AG20443 (cell line): ENCODE measurements at places on chromosomes 1 and 21.
A peak's percentile ranks its signal among the peaks of the same experiment; 100 is the strongest.

- DNase-seq: peak; percentile 84
Measured at GRCh38 chr1:151024540-151025146, 11.7 kb upstream of the BNIPL start.

DNA sequence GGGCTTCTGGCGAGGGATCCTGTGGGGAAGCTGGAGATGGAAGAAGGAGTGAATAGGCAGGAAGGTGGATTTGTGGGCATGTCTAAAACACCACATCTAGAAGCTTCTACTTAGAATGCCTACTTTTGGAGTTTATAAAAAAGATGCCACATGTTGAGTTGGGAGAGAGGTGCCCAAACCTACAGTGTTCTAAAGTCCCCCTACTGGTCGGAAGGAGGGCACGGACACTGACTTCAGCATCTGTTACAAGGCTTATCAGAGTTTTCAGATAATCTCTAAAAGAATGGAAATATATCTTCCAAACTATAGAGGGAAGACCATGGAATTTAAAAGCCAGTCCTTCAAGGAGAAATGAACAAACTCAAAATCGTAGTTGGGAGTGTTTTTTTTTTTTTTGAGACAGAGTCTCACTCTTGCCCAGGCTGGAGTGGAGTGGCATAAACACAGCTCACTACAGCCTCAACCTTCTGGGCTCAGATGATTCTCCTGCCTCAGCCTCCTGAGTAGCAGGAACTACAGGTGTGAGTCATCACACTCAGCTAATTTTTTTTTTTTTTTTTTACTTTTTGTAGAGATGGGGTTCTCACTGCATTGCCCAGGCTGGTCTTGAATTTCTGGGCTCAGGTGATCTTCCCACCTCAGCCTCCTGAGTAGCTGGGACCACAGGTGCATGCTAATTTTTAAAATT, 14.8 kb downstream of the IBA57 start:
- DNase-seq: no peak

GRCh38 chr1:39183503-39184353, 20.8 kb upstream of the MACF1 start:
- DNase-seq: peak; percentile 33

GRCh38 chr1:85681087-85681486, 27.1 kb downstream of the ZNHIT6 start:
- DNase-seq: peak; percentile 44

DNA sequence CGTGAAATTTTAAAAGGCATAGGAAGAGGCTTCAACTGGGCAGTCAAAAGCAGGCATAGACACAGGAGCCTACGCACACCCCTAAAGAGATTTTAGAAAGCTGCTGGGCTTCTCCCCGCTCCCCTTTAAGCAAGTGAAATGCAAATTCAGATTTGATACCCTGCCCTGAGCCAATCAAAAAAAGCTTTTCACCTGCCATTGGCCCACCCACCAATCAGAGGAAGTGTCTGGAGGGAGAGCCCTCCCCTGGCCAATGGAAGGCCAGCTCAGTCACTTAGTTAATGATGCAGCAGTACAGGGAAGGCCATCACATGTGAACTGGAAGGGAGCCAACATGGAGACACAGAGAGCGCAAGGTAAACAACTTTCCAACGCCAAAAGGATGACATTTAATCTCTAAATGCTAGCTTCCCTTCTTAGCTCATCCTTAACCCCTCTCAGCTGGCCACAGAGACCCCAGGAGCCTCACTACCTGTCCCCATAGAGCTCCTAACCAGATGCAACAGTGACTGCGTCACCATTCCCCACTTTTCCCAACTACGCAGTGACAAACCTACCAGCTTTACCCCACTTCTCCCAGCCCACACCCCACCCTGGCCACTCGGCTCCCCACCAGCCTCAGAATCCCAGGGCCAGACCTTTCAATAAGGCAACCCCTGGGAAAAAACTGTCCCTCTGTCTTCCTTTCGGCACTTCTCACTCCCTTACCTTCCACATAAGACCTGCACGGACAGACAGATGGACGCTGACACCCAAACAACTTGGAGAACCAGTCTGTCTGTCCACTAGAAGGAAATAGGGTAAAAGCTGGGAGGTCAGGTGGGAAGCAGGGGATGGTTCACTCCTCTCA, 71.0 kb downstream of the CD46 start:
- DNase-seq: peak; percentile 88

DNA sequence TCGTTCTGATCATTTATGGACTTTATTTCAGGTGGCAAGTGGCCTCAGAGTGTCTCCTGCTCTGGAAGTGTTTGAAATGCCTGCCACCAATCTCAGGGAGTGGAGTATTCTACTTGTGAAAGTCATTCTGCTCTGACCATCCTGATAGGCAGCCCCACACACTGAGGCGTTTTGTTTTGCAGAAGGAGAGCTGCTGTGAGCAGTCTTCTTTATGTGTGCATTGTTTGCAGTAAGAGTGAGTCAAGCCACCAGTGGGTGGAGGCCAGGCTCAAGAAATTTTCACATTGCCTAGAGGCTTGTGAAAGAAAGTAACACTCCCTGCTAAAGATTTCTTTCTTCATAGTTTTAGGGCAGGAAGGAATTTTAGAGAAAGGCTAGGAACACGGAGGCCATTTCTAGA, 204.4 kb downstream of the SLC35F3 start:
- peak; percentile 34 for DNase-seq

DNA sequence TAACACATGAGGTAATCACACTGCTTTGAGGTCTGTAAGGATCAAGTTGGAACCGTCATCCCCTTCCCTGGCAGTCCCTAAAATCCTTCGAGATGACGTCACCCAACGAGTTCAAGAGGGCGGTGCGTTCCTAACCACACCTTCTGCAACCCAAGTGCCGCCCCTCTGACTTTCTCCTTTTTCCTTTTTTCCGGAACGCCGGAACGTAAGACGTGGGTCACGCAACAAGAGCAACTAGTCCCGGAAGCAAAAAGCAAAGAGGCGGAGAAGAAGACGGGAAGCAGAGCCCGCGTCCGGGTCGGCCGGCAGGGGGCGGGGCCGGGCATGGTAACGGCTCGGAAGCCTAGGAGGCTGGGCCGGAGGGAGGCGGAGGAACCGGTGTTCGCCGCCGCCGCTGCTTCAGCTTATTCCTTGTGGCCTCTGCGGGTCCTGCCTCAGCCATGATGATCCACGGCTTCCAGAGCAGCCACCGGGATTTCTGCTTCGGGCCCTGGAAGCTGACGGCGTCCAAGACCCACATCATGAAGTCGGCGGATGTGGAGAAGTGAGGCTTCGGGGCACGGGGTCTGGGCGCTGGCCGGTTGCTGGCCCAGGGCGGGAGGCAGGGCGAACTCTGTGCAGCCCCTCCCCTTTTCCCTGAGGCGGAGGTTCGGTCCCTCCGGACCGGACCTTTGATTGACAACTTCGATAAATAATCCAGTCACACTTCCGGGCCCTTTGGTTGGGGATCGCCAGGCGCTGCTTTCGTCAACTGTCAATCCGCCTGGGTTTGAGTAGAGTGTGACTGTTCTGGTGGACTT, at the start of gene TIPRL:
Gene TIPRL (plus strand): TSS at position 325 of the 800 bp plus-strand sequence. CDS start 116 bp downstream, at position 441.
- peak; percentile 97 for DNase-seq

- peak; percentile 37 for DNase-seq
Measured at GRCh38 chr1:153728305-153729066, 636 bp downstream of the INTS3 start.

- DNase-seq: no peak
Measured at GRCh38 chr1:234222561-234223280, 150.5 kb upstream of the COA6 start.

DNA sequence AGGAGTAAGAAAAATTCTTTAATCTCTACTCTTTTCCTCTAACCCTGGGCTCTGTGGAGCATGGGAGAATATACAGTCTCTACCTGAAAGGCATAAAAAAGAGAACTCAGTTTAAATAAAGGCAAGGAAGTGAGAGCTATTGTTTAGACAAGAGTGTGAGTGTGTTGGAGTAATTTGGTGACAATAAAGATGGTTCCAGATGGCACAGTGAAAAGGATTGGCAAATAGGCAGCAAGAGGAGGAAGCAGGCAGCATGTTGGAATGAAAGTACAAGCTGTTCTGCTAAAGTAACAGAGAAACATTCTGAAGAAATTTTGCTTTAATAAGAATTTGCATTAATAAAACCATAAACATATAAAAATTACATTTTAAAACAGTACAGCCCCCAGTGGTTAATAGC, 163.4 kb downstream of the DNM3 start:
- DNase-seq: no peak

GRCh38 chr1:245870698-245871097, 636.4 kb downstream of the SMYD3 start:
- DNase-seq: no peak

- DNase-seq: no peak
Measured at GRCh38 chr1:162663086-162663485, 30.8 kb downstream of the DDR2 start.

DNA sequence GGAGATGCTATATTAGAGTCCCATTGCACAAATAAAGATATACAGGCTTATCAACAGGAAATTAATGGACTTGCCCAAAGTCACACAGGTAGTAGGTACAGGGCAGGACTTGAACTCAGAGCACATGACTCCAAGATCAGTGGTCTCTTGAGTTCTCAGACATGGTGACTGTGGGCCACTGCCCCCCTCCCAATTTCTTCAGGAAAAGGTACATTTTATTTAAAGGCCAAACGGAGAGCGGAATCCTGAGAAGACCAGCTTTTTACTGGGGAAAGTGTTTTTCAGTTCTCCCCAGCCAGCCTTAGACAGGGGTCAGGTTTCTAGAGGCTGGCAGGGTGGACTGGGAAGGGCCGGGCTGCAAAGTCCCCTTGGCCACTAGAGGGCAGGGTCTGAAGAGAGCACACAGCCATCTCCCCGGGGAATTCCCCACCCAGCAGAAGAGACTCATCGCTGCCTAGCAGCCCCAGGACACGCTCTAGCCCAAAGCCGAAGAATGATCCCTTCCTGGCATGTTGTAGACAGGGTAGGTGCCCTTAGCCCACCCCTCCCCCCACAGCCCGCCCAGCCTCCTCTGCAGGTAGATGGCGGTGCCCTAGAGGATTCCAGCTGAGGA, 29.7 kb downstream of the ACP6 start:
- DNase-seq: peak; percentile 78

DNA sequence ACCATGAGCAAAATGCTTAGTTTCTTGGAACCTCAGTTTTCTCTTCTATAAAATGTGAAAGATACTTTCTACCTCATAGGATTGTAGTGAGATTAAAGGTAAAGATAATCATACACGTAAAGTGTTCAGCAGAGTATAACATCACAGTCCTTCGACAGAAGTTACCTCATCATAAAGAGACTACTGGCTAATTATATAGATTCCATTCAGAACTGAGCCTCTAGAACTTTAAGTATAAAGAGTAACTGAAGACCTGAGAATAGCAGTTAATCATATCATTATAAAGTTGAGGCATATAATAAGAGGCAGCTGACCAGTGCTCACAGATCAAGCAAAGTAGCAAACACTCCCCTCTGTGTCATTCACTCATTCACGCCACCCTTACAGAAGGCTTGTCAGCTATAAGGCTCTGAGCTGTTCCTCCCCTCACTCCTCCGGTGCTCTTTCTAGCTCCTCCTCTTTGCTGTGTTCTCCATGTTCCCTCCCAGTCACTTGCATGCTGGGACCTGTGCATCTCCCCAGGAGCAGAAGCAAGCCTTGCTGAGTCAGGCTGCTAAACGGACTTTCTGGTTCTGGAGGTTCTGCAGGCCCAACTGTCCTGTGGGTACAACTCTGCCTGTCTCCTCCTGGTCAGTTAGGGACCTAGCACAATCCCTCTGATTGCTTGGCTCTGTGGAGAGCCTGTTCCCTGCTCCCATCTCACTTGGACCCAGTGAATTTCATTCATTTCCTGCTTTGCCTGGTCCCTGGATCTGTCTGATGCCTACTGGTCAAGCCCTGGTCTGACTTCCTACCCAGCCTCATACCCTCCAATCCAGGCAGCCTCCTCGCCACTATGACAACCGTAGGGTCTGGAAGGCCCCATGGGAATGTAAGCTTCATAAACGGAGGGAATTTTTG, 28.3 kb upstream of the LY9 start:
- DNase-seq: no peak

DNA sequence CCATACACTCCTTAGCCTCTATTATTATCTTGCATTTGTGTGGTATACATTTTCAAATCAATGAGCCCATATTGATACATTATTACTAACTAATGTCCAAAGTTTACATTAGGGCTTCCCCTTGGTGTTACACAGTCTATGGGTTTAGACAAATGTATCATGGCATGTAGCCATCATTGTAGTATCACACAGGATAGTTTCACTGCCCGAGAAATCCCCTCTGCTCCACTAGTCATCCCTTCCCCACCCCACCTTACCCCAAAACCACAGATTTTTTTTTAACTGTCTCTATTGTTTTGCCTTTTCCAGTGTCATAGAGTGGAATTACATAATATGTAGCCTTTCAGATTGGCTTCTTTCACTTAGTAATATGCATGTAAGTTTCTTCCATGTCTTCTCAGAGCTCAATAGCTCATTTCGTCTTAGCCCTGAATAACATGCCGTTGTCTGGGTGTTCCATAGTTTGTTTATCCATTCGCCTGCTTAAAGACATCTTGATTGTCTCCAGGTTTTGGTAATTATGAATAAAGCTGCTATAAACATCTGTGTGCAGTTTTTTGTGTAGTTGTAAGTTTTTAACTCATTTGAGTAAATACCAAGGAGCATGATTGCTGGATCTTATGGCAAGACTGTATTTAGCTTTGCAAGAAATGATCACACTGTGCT, 86.4 kb upstream of the LYST start:
- no peak for DNase-seq

DNA sequence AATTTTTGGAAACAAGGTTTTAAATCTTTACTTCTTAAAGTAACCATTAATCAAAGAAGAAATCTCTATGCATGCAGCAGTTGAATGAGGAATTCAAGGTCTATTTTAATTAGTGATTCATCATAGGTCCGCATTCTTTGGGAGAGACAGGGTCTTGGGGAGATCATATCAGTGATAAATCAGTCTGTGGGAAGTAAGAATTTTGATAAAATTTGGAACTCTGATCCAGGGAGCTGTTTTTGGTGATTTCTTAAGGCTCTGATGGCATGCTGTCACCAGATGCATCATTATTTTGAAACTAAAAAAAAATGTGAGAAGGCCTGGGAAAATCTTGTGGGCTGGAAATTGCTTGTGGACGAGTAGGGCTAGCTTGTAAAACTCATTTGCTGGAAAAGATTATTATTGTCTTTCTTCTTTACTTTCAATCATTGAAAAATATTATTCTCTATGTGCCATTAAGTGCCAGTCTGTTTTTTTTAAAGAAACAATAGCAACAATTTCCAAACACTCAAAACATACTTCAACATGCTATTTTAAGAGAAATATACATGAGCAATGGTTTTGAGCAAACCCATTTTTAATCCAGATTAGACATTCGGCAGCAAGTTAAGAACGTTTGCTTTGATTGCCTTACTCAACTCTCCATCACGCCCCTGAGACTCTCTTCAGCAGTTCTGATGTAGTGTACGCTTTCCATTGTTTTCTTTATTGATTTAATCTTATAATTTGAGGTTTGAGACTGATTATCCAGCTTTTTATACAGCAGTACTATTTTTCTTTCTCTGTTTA, 62.6 kb downstream of the ZBTB18 start:
- DNase-seq: peak; percentile 62

GRCh38 chr1:41626616-41627375, 142.3 kb upstream of the EDN2 start:
- DNase-seq: peak; percentile 45

- no peak for DNase-seq
Measured at GRCh38 chr1:44235808-44236207, 22.5 kb downstream of the DMAP1 start.

GRCh38 chr1:161258439-161259344, at the start of gene PCP4L1:
Gene PCP4L1, plus strand, starts transcription at chr1:161258745. Its CDS starts 230 bp downstream, at chr1:161258975.
- DNase-seq: peak; percentile 75

GRCh38 chr1:205438213-205439158, 16.6 kb upstream of the LEMD1 start:
- DNase-seq: peak; percentile 84

- no peak for DNase-seq
Measured at GRCh38 chr1:3762151-3762872, 10.1 kb downstream of the CCDC27 start.

GRCh38 chr1:145846201-145846612, 777 bp downstream of the NUDT17 start:
- peak; percentile 68 for DNase-seq
